ENCODE measurements at places on chromosomes 3 and 15. TPM values are rescaled to one million over a fixed set of nuclear protein-coding genes. Genes with fewer than 3 reads are reported as not detected.

The CYP1A1 gene
- 0.29 TPM for total RNA-seq

- H3K4me1 ChIP-seq, result no peaks in the 10 kb centered on the region
- no peaks in the 10 kb centered on the region for H3K36me3 ChIP-seq
- no peak overlapping the region for H3K27ac ChIP-seq
Measured at GRCh38 chr3:140434261-140434905, 243.5 kb upstream of the TRIM42 start.

DNA sequence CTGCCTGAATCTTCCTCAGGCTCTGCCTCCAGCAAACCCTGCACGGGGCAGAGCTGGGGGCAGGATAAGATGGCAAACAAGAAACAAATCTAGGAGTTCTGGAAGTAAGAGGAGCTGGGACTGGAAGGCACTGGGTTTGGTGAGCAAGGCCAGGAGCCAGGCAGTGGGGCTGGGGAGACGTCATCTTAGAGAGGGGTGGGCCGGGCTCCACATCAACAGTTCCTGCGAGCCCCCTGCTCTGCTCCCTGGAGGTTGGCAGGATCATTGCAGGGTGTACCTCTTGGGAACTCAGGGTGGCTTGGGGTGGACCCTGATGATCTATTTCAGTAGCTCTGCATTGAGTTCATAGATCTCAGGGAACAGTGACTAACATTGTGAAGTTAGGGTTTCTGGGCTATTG is 87.3 kb upstream of the PRR23E start:
- H3K27ac ChIP-seq, result no peak overlapping the region
- no peaks in the 10 kb centered on the region for H3K4me1 ChIP-seq
- no peaks in the 10 kb centered on the region for H3K36me3 ChIP-seq
- no peaks in the 10 kb centered on the region for H3K27me3 ChIP-seq

- DNase-seq, result no peak
- H3K27ac ChIP-seq, result no peak overlapping the region
- no peaks in the 10 kb centered on the region for H3K4me1 ChIP-seq
- no peaks in the 10 kb centered on the region for H3K36me3 ChIP-seq
- no peaks in the 10 kb centered on the region for H3K27me3 ChIP-seq
Measured at GRCh38 chr3:140091143-140091542, 156.2 kb downstream of the CLSTN2 start.

The RAB6B gene
- total RNA-seq, result 0.29 TPM

DNA sequence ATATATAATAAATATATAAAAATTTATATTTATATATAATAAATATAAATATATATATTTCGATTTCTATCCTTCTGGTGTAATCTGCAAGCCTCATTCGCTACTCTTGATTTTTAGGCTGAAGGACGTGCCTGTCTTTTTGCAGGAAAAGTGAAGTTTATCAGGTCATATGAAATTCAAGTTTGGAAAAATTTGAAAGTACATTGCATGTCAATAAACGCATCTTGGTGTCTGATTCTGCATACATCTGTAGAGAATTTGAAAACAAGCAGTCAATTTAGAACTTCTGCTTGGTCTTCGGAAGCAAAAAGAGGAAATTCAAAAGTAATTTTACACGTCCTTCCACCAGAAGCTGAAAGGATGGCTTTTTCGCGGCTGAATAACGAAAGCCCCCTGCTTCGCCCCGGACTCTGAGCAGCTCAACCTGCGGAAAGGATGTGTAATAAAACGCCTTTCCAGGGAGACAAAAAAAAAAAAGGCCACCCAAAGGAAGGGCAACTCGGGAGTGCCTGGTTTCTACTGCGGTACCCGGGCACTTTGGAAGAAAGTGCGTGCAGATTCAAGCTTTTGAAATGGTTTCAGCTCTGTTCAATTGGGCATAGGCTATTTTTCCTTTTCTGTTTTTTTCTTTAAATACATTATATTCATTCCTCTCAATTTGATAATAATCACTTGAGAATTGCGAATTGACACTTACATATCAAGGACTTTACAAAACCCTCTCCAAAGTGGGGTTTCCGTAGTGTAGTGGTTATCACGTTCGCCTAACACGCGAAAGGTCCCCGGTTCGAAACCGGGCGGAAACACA is 1.5 kb upstream of the MYNN start:
- peak overlapping the region; percentile 75 for H3K4me3 ChIP-seq
- peaks cover 6% of the 10 kb centered on the region for H3K4me1 ChIP-seq
- no peaks in the 10 kb centered on the region for H3K36me3 ChIP-seq
- peak; percentile 56 for DNase-seq
- H3K27ac ChIP-seq, result peak overlapping the region; percentile 98

DNA sequence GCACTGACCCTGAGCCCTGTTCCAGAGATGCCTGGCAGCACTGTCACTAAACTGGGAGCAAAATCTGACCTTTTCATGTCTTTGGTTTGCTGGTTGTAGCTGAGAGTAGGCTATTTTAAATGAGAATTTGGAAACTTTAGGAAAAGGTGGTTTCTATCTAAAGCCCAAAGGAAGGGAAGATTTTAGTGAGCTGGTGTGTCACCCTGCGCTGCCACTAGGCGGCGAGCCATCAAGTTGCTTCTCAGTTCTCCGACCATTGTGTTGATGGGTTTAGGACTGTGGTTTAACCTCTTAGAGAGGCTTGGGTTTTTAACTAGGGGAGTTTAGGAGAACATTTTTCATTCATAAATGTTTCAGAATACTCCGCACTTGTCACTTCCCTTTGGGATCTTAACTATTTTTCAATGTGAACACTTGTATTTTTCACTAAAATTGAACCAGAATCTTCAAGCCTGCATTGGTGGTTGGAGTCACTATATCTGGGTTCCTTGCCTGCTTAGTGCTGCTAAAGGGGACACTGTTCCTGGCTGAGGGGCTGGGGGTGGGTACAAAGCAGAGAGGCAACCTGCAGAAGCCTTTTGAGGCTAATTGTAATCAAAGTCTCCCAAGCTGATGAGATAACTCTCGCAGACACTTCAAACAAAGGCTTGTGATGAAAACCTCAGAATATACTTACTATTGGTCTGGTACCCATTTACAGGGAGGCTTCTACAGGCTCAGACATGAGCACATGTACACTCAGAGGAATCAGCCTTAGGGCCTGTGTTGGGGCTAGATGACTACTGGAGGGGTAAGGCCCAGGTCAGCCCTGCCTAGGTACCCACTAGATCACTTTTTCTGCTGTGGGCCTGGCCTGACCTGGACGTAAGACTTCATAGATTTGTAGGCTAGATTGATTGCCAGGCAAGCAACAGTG is 16.8 kb downstream of the EXOSC7 start:
- no peaks in the 10 kb centered on the region for H3K4me1 ChIP-seq
- H3K4me3 ChIP-seq, result no peak overlapping the region
- no peaks in the 10 kb centered on the region for H3K36me3 ChIP-seq
- H3K27me3 ChIP-seq, result no peaks in the 10 kb centered on the region

- H3K4me1 ChIP-seq, result peaks cover 11% of the 10 kb centered on the region
- peak overlapping the region; percentile 94 for H3K27ac ChIP-seq
- DNase-seq, result no peak
- peak overlapping the region; percentile 80 for H3K4me3 ChIP-seq
- no peaks in the 10 kb centered on the region for H3K27me3 ChIP-seq
- H3K36me3 ChIP-seq, result no peaks in the 10 kb centered on the region
Measured at GRCh38 chr15:80989081-80989517, 520 bp downstream of the MESD start.

DNA sequence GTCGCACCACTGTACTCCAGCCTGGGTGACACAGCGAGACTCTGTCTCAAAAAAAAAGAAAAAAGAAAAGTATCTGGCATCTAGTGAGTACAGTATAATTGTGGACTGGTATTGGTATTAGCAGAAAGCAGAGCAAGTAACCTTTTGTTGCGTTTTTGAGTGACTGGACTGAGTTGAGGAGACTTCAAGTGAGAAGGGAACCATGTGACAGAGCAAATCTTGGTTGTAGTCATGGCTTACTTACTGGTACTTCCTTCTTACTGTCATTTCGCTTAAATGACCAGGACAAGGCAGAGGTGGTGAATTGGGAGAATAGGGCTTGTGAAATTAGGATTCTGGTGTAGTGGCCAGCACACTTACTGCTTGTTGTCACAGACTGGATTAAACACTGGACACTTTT is 20.6 kb downstream of the RTF1 start:
- no peak overlapping the region for H3K4me3 ChIP-seq
- H3K4me1 ChIP-seq, result no peaks in the 10 kb centered on the region
- H3K36me3 ChIP-seq, result no peaks in the 10 kb centered on the region
- no peak for DNase-seq
- H3K27me3 ChIP-seq, result no peaks in the 10 kb centered on the region

The GABRR3 gene
- total RNA-seq, result not detected

The C3orf20 gene
- not detected for total RNA-seq

- no peaks in the 10 kb centered on the region for H3K36me3 ChIP-seq
- H3K4me3 ChIP-seq, result no peak overlapping the region
- DNase-seq, result no peak
- peak overlapping the region; percentile 13 for H3K27ac ChIP-seq
- no peaks in the 10 kb centered on the region for H3K4me1 ChIP-seq
Measured at GRCh38 chr3:43246976-43247375, 39.4 kb upstream of the SNRK start.

The STRC gene
- under 0.01 TPM for total RNA-seq

- H3K4me1 ChIP-seq, result no peaks in the 10 kb centered on the region
- H3K36me3 ChIP-seq, result no peaks in the 10 kb centered on the region
- DNase-seq, result no peak
- peak within 1 kb of the TSS; percentile 15 for H3K27ac ChIP-seq
Measured at GRCh38 chr15:65377976-65378366, at the start of gene IGDCC3. TSS of gene IGDCC3 (minus strand) at chr15:65378002. CDS start at chr15:65377788, 214 bp downstream.

The KCTD6 gene
- total RNA-seq, result 27.4 TPM

The GOLGA6L7 gene
- not detected for total RNA-seq

The DAPK2 gene
- 0.88 TPM for total RNA-seq

- no peaks in the 10 kb centered on the region for H3K27me3 ChIP-seq
- H3K4me1 ChIP-seq, result no peaks in the 10 kb centered on the region
- no peaks in the 10 kb centered on the region for H3K36me3 ChIP-seq
- no peak overlapping the region for H3K27ac ChIP-seq
Measured at GRCh38 chr3:51581524-51581923, 43.0 kb downstream of the RAD54L2 start.

GRCh38 chr3:173403376-173403775 is 5.8 kb downstream of the NLGN1 start:
- H3K27ac ChIP-seq, result no peak overlapping the region
- no peaks in the 10 kb centered on the region for H3K36me3 ChIP-seq
- H3K27me3 ChIP-seq, result no peaks in the 10 kb centered on the region
- DNase-seq, result no peak
- H3K4me1 ChIP-seq, result no peaks in the 10 kb centered on the region
